ENCODE measurements at places on chromosomes 3 and 15. TPM values are rescaled to one million over a fixed set of nuclear protein-coding genes. Genes with fewer than 3 reads are reported as not detected.

DNA sequence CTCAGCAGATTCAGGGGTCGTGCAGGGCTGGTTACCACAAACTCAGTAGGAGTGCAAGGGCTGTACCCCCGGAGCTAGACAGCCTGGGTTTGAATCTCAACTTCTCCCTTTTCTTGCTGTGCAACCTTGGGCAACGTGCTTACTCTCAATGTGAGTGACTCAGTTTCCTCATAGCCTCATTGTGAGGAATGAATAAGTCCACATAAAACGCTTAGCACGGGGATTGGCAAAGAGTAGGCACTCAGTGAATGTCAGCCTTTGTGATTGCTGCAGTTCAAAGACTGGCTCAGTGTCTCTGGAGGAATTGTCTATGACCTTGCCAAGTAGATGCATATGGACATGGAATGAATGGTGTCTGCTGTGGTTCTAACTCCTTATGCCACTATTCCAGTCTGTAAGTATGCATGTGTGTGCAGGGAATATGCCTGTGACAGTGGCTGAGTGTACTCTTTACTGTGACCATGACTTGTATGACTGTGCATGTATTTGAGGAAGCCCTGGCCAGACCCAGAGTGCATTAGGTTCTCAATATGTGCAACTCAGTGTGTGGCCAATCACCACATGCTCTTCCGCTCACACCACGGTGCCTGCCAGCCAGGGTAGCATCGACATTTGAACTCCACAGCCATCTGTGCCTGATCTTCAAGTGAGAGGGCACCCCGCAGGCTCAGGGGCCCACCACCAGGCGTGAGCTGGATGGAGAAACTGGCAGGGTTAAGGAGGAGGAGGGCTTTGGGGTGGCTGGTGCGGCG, 900 bp upstream of the HYAL3 start:
- no peak for DNase-seq

DNA sequence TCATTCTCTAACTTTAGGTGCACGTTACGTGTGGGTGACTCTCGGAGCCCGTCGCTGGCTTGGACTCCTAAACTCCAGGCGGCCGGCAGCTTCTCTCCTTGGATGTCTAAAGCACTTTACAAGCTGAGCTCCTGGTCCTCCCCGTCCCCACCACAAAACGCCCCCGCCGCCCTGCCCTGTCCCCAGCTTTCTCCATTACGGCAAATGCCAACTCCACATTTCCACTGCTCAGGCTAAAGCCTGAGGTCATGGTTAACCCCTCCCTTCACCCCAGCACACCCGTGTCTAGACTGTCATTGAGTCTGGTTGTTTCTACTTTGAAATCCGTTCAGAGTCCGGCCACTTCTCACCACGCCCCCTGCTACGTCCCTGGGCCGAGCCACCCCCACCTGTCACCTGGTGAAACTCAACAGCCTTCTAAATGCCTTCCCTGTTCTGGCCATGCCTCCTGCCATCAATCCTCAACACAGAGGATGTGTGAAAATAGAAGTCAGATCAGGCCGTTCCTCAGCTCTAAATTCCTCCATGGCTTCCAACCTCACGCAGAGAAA, 8.1 kb upstream of the PCSK6 start:
- no peak for DNase-seq

GRCh38 chr15:81653259-81653658, 279.2 kb upstream of the TMC3 start:
- DNase-seq, result no peak

GRCh38 chr15:80906159-80906766, 83.4 kb downstream of the MESD start:
- peak; percentile 88 for DNase-seq

The COPG1 gene
- 152 TPM for total RNA-seq

The LMAN1L gene
- not detected for total RNA-seq

Data from PC-3 (cell line).